ENCODE measurements at places on chromosomes 16 and 17. TPM values are rescaled to one million over a fixed set of nuclear protein-coding genes. Genes with fewer than 3 reads are reported as not detected.

GRCh38 chr16:67805718-67806427 is 487 bp downstream of the RANBP10 start:
- no peaks in the 10 kb centered on the region for H3K27me3 ChIP-seq
- no peak for DNase-seq
- H3K27ac ChIP-seq, result peak overlapping the region; percentile 66
- H3K4me1 ChIP-seq, result peaks cover 9% of the 10 kb centered on the region
- peaks cover 6% of the 10 kb centered on the region for H3K36me3 ChIP-seq

DNA sequence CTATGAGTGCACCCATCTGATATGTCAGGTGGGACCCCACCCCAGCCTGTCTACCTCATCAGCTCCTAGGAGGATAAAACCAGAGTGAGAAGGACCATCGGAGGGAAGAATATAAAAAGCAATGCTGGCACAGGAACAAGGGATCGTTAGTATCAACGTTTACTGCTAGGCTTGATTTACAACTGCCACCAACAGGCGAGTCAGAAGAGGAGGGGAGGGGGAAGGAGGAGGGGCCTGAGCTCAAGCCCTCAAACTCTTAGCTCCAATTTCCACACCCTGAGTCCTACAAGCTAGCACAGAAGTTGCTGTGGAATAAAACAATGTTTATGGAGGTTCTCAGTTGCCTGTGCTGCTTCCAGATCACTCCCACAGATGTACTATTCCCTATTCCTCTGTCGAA is 234.5 kb downstream of the C16orf78 start:
- H3K4me3 ChIP-seq, result no peak overlapping the region
- DNase-seq, result no peak
- no peak overlapping the region for H3K27ac ChIP-seq
- H3K27me3 ChIP-seq, result no peaks in the 10 kb centered on the region
- no peaks in the 10 kb centered on the region for H3K4me1 ChIP-seq
- H3K36me3 ChIP-seq, result no peaks in the 10 kb centered on the region

- DNase-seq, result no peak
- H3K4me1 ChIP-seq, result no peaks in the 10 kb centered on the region
- H3K36me3 ChIP-seq, result no peaks in the 10 kb centered on the region
- H3K4me3 ChIP-seq, result no peak overlapping the region
- H3K27ac ChIP-seq, result no peak overlapping the region
These were observed 71.0 kb downstream of the ABCC12 start for GRCh38 chr16:48084826-48085225.

DNA sequence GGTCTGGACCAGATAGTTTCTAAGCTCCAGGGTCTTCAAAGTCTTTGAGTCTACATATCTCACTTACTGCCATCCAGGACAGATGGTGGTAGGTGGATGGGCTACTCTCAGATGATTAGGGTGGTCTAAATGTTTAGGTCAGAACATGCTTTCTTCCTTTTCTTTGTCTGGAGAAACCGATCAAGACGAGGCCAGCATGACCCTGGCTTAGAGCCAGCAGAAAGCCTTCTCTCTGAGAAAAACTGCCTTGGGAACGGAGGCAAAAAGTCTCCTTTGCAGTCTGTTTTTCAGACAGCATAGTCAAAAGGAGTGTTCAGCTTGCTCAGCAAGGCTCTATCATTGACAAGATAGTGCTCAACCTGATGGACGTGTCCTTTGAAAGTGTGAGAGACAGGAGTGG is 48.8 kb downstream of the SPACA3 start:
- no peak overlapping the region for H3K4me3 ChIP-seq
- H3K27me3 ChIP-seq, result no peaks in the 10 kb centered on the region

GRCh38 chr17:1958134-1958881 is 66.8 kb downstream of the RTN4RL1 start:
- H3K36me3 ChIP-seq, result no peaks in the 10 kb centered on the region
- no peak overlapping the region for H3K4me3 ChIP-seq
- DNase-seq, result peak; percentile 40
- peaks cover 5% of the 10 kb centered on the region for H3K4me1 ChIP-seq
- H3K27me3 ChIP-seq, result no peaks in the 10 kb centered on the region

DNA sequence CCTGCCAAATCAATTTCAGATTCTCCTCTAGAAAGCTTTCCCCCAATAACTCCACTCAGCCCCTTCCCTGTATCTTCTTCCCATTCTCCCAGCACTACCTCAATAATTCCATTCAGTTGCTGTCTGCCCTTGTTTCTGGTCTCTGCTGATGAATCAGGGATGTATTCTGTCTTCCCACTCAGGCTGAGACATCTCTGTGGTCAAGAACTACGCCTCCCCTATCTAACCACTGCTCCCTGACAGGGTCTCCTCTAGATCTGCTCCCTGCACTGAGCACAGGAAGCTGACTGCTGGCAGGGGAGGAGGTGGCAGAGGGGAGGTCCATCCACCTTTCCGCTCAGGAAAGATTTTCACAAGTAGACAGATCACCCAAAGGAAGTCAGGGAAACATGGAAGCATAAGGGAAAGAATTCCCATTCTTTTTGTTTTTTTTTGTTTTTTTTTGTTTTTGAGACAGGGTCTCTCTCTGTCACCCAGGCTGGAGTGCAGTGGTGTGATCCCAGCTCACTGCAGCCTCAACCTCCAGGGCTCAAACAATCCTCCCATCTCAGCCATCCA is 16.9 kb upstream of the SP2 start:
- no peak overlapping the region for H3K4me3 ChIP-seq
- no peaks in the 10 kb centered on the region for H3K36me3 ChIP-seq
- no peaks in the 10 kb centered on the region for H3K27me3 ChIP-seq
- H3K27ac ChIP-seq, result no peak overlapping the region

DNA sequence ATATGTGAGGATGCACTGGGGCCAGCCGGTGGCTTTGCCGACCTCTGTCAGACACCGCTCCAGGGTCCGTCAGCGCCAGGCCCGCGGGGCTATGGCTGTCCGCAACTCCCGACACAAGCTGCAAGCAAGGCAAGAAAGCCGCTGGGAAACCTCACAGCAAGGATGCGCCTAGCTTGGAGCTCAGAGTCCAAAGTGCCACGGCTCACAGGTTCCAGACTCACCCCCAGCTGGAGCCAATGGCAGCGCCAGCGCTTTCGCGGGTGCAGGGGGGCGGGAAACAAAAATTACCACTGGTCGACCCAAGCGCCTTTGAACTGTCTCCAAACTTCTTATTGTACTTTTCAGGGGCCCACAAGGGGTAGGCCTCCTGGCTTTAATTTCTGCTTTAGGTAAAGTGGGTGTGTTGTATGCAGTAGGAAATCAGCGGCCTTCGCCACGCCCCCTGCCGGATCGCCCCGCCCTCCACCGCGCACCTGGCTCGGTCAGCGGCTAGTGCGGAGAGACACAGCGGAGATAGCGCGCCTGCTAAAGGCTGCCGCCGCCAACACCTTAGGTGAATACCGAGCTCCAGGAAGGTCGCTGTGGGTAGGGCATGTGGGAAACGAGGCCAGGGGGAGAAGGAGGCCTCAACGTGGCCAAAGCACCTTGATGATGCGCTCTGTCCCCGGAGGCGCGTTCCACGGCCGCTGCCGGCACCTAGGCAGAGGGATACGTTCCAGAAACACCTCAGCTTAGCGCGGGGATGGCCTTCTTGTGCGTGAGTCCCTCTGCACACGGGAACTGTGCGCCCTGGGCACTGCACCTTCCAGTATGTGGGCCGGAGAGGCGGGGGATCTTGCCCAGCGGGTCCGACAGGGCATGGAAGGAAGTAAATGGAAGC is 61.0 kb upstream of the RBL2 start:
- peak overlapping the region; percentile 80 for H3K27ac ChIP-seq

DNA sequence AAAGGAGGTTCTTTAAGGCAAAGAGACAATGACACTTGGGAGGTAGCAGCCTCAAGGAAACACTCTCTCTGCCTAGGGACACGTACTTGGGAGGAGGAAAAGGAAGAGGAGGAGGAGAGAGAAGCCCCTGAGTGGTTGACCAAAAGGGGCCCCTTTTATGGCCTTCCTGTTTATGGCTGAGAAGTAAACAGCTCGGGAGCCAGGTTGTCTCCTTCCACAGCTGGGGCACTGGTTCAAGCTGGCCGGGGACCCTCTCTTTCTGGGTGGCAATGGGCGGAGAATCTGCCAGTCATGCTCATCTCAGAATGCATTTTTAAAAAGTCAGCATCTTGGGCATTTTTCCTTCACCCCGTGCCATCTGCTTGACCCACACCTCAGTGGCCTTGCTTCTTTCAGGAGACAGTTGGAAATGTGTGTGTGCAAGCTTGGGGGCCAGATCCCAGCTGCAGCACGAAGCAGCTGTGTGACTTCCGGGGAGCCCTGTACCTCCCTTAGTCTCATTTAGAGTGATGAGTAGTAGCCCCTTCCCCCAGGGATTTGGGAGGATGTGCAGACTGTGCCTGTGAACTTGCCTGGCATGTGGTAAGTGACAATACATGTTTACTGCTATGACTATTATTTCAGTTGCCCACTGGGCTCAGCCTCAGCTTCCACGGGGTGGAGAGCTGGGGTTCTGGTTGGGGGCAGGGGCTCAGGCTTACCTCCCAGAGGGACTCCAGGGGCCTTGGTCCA is 33.8 kb upstream of the SALL1 start:
- no peaks in the 10 kb centered on the region for H3K27me3 ChIP-seq
- H3K36me3 ChIP-seq, result no peaks in the 10 kb centered on the region
- no peak overlapping the region for H3K27ac ChIP-seq
- H3K4me3 ChIP-seq, result no peak overlapping the region

- H3K27me3 ChIP-seq, result peaks cover 15% of the 10 kb centered on the region
- no peaks in the 10 kb centered on the region for H3K36me3 ChIP-seq
- H3K27ac ChIP-seq, result no peak overlapping the region
- DNase-seq, result no peak
These were observed 435 bp downstream of the RPRML start for GRCh38 chr17:46978489-46979146.

- no peak overlapping the region for H3K27ac ChIP-seq
- H3K4me3 ChIP-seq, result no peak overlapping the region
- H3K27me3 ChIP-seq, result no peaks in the 10 kb centered on the region
- peaks cover 2% of the 10 kb centered on the region for H3K4me1 ChIP-seq
- H3K36me3 ChIP-seq, result peaks cover 74% of the 10 kb centered on the region
- no peak for DNase-seq
These were observed 9.0 kb upstream of the SPATA32 start for GRCh38 chr17:45270828-45271418.

- no peaks in the 10 kb centered on the region for H3K27me3 ChIP-seq
- no peak for DNase-seq
- peaks cover 41% of the 10 kb centered on the region for H3K36me3 ChIP-seq
- no peaks in the 10 kb centered on the region for H3K4me1 ChIP-seq
- H3K4me3 ChIP-seq, result no peak overlapping the region
These were observed 21.9 kb downstream of the PARN start for GRCh38 chr16:14608111-14608566.

DNA sequence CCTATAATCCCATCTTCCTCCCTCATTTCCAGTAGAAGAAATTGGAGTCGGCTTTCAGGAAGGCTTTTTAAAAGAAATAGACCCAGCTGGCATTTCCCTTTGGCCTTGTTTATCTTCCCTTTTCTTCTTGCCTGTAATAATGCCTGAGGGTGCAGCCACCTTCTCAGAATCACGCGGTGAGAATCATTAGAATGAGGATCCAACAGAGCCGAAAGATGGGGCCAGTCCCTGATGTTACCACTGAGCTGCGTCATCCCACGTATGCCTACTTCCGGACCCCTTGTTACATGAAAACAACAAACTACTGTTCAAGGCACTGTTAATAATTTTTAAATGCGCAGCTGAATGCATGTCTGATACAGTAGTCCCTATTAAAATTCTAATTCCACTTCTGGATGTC is 24.1 kb downstream of the SDR42E1 start:
- no peak overlapping the region for H3K4me3 ChIP-seq
- DNase-seq, result no peak
- H3K27me3 ChIP-seq, result no peaks in the 10 kb centered on the region

GRCh38 chr16:51155820-51156806 is 5.0 kb upstream of the SALL1 start:
- no peak overlapping the region for H3K27ac ChIP-seq
- H3K36me3 ChIP-seq, result no peaks in the 10 kb centered on the region
- peak; percentile 40 for DNase-seq
- H3K4me1 ChIP-seq, result no peaks in the 10 kb centered on the region
- peaks cover 69% of the 10 kb centered on the region for H3K27me3 ChIP-seq

- H3K36me3 ChIP-seq, result peaks cover 13% of the 10 kb centered on the region
- DNase-seq, result peak; percentile 21
- no peak overlapping the region for H3K27ac ChIP-seq
- no peak overlapping the region for H3K4me3 ChIP-seq
These were observed 2.3 kb downstream of the NDUFB10 start for GRCh38 chr16:1961651-1962067.

- no peak overlapping the region for H3K4me3 ChIP-seq
- H3K27me3 ChIP-seq, result peaks cover 2% of the 10 kb centered on the region
- no peak overlapping the region for H3K27ac ChIP-seq
These were observed 23.9 kb downstream of the DHRS7C start for GRCh38 chr17:9767432-9767991.

- no peaks in the 10 kb centered on the region for H3K27me3 ChIP-seq
- peaks cover 3% of the 10 kb centered on the region for H3K4me1 ChIP-seq
- no peak overlapping the region for H3K27ac ChIP-seq
- DNase-seq, result no peak
These were observed 122.9 kb upstream of the SMURF2 start for GRCh38 chr17:64785011-64785421.

DNA sequence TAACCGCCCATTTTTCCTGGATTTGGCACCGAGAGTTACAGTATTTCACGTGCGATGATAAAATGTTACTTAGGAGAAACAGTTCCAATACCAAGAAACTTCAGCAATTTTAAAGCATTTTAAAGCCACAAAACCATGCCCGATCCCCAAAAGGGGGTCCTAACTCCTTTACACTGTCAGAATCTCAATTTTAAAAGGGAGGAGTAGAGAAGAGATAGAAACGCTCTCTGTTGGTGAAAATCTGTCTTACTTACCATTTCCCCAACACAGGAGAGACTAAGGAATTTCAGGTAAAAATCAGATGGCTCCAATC is 526 bp upstream of the RNASEK start:
- H3K36me3 ChIP-seq, result peaks cover 2% of the 10 kb centered on the region
- H3K4me3 ChIP-seq, result peak overlapping the region; percentile 92
- peaks cover 16% of the 10 kb centered on the region for H3K4me1 ChIP-seq
- DNase-seq, result no peak

Gene PRSS21
- not detected for polyA plus RNA-seq

Gene METRNL
- polyA plus RNA-seq, result 64.4 TPM

Gene KRT9
- not detected for polyA plus RNA-seq

Gene SLC43A2
- polyA plus RNA-seq, result 31.5 TPM

Gene KCNG4
- not detected for polyA plus RNA-seq

Gene KRTAP2-2
- polyA plus RNA-seq, result not detected

Gene ERCC4
- polyA plus RNA-seq, result 0.81 TPM

Gene CDH15
- polyA plus RNA-seq, result not detected

Measured in small intestine (tissue), 16 donors.